ENCODE measurements at places on chromosomes 3 and 15.

- DNase-seq, result no peak
Observed at GRCh38 chr3:115960799-115961198, 337.5 kb downstream of the GAP43 start.

- no peak for DNase-seq
Observed at GRCh38 chr3:120093119-120093910, 932 bp downstream of the GSK3B start.

DNA sequence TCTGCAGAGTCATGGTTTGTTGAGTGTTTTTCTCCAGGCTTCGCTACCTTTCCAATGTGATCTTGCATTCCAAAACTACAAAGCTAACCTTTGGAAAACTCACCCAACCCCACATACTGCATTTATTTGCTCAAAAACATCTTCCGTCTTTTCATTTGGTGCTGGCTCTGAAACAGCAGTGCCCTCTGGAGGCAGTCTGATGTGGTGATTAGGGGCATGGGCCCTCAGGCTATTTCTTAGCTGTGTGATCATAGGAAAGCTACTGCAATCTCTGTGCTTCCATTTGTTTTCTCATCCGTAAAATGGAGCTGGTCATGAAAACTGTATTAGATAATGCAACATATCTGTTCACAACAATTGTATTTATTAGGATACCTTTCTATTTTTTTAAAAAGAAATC, 47.0 kb downstream of the MTHFS start:
- DNase-seq, result no peak

DNA sequence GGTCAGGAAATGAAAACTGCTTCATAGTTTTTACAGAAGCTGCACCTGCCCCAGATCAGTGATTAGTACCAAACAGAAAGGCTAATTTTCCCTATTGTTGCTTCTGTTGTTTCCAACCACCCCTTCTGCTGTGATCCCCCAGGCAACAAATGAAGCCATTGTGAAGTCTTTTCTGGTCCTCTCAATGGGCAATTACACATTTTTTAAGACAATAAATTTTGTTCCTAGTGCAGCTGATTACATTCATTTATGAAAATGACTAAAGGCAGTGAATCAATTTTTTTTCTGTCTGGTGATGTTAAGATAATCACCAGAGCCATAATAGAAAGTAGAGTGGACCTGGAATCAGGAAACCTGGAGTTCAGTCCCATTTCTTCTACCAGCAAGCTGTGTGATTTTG, 32.7 kb downstream of the GLDN start:
- DNase-seq, result no peak

- DNase-seq, result no peak
Observed at GRCh38 chr3:11288786-11289637, 16.8 kb downstream of the ATG7 start.

GRCh38 chr3:42500091-42500490, 2.4 kb upstream of the VIPR1 start:
- no peak for DNase-seq

DNA sequence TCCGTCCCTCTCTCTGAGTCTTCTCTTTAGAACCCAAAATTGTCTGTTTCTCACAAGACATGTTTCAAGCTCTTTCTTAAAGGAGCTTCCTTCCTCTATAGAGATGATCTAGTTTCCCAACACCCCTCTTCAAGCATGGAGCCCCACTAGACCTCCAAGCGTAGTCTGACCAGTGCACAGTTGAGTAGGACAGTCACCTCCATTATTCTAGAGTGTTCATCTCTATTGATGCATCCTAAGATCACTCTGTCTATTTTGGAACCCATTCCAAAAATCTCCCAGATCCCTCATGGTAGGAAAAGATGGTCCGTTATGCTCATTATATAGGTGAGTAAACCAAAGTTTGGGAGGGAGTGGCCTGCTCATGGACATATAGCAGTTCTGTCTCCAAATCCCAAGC, 4.1 kb upstream of the CAV3 start:
- DNase-seq, result no peak
